ENCODE measurements at places on chromosomes 11 and 22.

GRCh38 chr11:86152006-86152862 lies 83.3 kb upstream of the PICALM start:
- DNase-seq: no peak

GRCh38 chr11:87190071-87190470 lies 152.3 kb downstream of the TMEM135 start:
- no peak for DNase-seq

GRCh38 chr11:44573333-44573732 lies 7.9 kb downstream of the CD82 start:
- DNase-seq: no peak

GRCh38 chr11:68810164-68810563 lies 31.6 kb downstream of the CPT1A start:
- DNase-seq: no peak

DNA sequence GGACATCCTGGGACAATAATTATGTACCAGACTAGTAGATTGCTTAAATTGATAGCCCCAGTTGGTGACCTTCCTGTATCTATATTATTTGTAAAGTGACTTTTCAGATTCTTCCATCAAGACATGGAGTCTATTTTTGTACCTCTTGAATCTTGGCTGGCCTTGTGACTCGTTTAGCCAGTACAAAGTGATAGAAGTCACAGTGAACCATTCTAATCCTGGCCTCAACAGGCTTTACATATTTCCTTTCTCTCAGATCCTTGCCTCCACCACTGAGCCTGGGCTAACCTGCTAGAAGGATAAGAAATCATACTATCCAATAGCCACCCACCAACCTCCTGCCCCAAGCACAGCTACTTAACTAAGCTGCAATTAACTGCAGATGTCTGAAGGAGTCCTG lies 37.5 kb upstream of the SLC6A5 start:
- DNase-seq: no peak

DNA sequence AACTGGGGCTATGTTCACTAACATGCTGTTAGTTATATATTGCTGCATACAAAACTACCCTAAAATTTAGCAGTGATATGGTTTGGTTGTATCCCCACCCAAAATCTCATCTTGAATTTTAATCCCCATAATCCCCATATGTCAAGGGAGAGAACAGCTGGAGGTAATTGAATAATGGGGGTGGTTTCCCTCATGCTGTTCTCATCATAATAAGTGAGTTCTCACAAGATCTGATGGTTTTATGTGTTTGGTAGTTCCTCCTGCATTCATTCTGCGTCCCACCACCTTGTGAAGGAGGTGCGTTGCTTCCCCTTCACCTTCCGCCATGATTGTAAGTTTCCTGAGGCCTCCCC lies 10.0 kb upstream of the PATL1 start:
- DNase-seq: no peak

GRCh38 chr11:43327987-43328386 lies 16.2 kb downstream of the API5 start:
- no peak for DNase-seq

DNA sequence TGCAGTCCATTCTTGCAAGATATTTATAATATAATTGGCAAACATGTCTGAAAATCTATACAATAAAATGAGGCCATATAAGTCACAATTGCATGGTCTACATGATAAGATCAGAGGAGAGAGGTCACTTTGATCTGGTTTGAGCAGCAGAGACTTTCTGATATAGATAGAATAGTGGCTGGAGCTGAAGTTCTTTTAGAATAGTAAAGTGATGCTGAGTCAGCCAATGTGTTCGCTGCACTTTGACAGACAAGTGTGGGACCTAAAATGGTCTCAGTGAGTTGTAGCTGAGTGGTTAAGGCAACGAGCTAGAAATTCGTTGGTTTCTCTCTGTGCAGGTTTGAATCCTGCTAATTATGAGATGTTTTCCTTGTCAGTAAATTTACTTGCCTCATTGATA lies 257.0 kb upstream of the C11orf87 start:
- DNase-seq: no peak

GRCh38 chr11:108525161-108525560 lies 27.0 kb upstream of the POGLUT3 start:
- no peak for DNase-seq

DNA sequence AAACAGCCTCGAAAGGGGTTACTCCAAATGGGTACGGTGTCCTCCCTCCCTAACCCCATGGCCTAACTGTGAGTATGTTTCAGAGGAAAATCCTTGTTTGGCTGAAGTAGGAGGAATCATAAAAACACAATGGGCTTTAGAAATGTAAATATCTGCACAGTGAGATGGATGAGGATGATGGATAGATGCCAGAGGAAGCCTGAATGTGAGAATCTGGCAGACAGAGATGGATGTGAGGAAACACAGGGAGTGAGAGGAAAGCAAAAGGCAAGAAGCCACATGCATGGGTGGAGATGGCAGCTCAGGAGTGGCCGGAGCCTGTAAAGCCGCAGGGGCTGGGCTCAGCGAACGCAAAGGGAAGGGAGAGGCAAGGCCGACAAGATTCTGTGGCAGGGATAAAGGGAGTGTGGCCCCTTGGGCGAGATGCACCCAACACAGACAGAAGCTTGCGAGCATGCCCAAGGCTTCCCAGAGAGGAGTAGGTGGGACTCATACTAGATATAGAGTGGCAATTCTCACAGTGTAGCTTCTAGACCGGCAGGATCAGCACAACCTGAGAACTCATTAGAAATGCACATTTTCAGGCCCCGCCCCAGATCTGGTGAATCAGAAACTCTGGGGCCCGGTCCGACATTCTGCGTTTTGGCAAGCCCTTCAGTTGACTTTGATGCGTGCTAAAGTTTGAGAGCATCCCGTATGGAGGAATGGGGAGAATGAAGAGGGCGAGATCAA lies 237.3 kb upstream of the CADM1 start:
- no peak for DNase-seq

DNA sequence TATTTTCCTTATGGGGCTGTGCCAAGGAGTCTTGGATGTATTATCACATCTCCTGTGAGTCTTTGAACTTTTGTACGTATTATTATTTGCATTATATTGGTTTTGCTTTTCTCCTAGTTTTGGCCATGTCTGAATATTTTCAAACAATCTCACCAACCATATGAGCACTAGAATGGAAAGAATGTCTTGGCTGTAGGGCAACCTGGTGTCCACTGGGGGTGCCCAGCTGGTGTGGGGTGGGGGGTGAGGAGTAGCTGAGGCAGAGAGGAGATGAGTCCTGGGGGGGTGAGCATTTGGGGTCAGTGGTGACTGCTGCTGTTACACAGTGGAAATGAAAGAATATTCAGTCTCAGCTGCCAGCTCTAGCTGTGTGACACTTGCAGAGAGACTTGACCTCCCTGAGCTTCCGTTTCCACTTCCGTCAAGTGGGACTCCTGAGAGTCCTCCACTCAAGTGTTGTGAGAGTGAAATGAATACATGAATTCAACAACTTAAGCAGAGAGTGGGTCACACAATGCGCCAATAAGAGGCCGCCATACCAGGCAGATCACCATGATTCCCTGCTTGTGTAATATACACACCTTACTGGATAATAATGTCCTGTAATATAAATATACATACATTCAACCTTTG lies 12.7 kb upstream of the PVALB start:
- no peak for DNase-seq

DNA sequence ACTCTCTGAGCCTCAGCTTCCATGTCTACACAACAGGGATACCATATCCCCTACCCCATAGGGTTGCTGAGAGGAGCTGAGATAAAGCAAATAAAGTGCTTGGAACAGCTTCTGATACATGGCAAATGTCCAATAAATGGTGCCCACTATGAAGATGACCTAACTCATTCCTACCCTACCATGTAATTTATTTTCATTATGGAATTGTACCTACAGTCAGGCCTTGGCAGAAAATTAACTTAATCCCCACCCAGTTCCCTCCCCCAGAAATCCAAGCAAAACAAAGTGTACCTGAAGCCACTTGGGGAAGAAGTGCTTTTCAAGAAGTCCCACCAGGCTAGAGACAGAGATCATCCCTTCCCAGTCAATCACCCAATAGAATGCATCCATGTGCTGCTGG lies 10.8 kb downstream of the SRRD start:
- DNase-seq: no peak

- DNase-seq: no peak
These were observed 11.8 kb downstream of the BCR start for GRCh38 chr22:23192133-23192532.

GRCh38 chr11:122779047-122779629 lies 59.2 kb upstream of the CRTAM start:
- no peak for DNase-seq

DNA sequence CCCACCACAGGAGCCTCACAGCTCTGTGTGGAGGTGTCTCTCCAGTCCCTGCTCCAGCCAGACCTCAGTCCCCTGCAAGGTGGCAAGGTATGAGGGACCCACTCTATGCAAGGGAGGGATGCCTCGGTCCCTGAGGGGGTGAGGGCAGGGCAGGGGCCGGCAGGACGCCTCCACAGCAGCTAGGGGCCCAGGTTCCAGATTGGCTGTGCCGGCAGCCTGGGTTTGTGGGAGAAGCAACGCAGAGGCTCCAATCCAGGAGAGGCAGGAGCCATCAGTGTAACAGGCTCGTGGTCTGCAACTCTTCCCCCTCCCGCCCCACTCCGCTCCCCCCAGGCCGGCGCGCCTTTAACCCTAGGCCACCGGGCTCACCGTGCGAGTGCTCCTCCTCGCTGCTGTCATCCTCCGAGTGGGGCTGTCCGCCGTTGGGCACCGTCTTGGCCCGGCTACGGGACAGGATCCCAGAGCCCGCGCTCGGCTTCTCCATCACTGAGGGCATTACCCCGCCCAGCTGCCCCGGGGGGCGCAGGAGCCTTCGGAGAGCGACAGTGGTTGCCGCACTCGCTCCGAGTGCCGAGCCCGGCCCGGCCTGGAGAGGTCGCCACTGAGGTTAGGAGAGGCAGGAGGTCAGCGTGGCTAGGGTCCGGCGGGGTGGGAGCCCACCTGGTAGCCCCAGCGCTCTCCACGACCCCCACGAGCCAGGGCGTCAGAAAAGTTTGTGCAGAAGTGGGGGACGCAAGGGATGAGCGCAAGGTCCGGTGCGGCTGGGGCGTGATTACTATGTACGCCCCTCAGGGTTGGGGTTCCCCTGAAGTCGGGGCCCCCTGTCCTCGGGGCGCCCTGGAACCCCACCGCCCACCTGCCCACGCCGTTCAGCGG lies 765 bp downstream of the RCOR2 start:
- peak; percentile 31 for DNase-seq

- no peak for DNase-seq
These were observed 14.2 kb downstream of the MRGPRG start for GRCh38 chr11:3204141-3205015.

GRCh38 chr11:130689222-130689908 lies 226.9 kb downstream of the SNX19 start:
- DNase-seq: no peak

- no peak for DNase-seq
These were observed 3.0 kb downstream of the SAC3D1 start for GRCh38 chr11:65043881-65044501.

DNA sequence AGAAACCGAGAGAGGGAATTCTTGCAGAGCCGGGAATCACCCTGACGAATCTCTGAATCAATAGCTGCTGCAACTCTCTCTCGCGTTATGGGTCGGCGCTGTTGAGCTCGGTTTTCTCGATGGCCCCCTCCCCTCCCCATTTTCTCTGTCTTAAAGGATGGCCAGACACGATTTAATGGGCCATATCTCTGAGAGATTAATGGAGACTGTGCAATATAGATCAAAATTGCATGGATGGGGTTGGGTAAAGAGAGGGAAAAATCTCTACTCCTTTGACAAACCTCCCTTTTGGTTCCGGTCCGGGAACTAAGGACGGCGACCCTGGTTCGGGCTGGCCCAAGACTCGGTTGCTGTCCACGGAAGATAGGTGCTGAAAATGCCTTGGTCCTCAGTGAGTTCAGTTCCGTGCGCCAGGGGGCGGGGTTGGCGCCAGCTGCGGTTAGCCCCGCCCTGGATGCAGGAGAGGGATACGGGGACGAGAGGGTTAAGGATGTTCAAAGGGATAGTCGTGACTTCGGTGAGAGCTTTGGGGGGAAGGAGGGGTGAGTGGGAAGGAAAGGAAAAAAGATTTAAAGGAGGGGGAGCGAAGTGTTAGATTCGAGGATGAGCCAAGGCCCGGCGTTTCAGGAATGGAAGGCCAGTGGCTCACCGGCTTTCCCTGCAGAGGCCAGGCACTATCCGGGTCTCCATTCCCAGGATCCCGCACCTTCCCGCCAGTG lies 103.6 kb upstream of the HSD17B12 start:
- DNase-seq: no peak

- DNase-seq: no peak
These were observed 266.9 kb downstream of the AASDHPPT start for GRCh38 chr11:106344394-106344793.

DNA sequence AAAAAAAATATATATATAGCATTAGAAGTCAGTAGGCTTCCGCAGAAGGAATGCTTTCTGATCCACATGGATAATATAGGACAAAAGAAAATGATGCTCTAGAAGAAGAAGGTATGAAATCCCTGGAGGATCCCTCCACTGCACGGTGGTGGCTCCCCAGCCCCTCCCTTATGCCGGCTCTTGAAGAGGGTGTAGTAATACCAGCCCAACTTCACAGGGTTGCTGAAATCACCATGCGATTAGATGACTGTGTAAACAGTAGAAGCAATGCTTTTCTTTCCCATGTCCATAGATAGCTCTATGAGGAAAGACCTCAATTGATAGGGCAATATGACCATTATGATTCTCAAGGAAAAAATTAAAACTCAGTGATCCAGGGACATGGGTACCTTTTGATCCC lies 3.2 kb upstream of the ETS1 start:
- no peak for DNase-seq

- no peak for DNase-seq
These were observed 114.7 kb upstream of the ISX start for GRCh38 chr22:34951212-34951611.
